ENCODE measurements at places on chromosomes 1 and 21. TPM values are rescaled to one million over a fixed set of nuclear protein-coding genes. Genes with fewer than 3 reads are reported as not detected.

Gene UBASH3A
- not detected for total RNA-seq

Gene ADGRL4
- total RNA-seq: not detected

Gene DIO1
- total RNA-seq: not detected

Gene B3GALT2
- not detected for total RNA-seq

Gene ALX3
- total RNA-seq: not detected

Gene TAS1R3
- total RNA-seq: not detected

Gene OR14C36
- not detected for total RNA-seq

Gene SYCP1
- total RNA-seq: not detected

Gene ADAMTSL4
- total RNA-seq: 2.9 TPM

Gene FLG
- 1.0 TPM for total RNA-seq

Gene HPDL
- total RNA-seq: 0.33 TPM

Gene NECAP2
- 55.1 TPM for total RNA-seq

Gene DR1
- 35.8 TPM for total RNA-seq

Gene ISG20L2
- total RNA-seq: 27.0 TPM

Gene SLC9C2
- total RNA-seq: not detected

Gene MUTYH
- 9.8 TPM for total RNA-seq

Gene CORT
- 0.33 TPM for total RNA-seq

Gene C1orf50
- 11.0 TPM for total RNA-seq

Gene IL19
- not detected for total RNA-seq

Gene EPRS1
- 164 TPM for total RNA-seq

Gene SUSD4
- total RNA-seq: 2.3 TPM

Gene PCBP3
- total RNA-seq: 2.3 TPM

Gene FNDC5
- not detected for total RNA-seq

Gene DYNLT4
- total RNA-seq: not detected

Gene PTGFR
- total RNA-seq: 0.33 TPM

Gene BATF3
- not detected for total RNA-seq

Gene LCA5L
- 1.6 TPM for total RNA-seq

Gene MSH4
- 0.17 TPM for total RNA-seq

Gene CASZ1
- 13.0 TPM for total RNA-seq

Gene FBXO2
- 70.5 TPM for total RNA-seq

Gene S100A2
- 8,173 TPM for total RNA-seq
